ENCODE measurements at places on chromosomes 7 and 10. TPM values are rescaled to one million over a fixed set of nuclear protein-coding genes. Genes with fewer than 3 reads are reported as not detected.

GRCh38 chr10:30188101-30188500 is 128.7 kb upstream of the JCAD start:
- DNase-seq = no peak

DNA sequence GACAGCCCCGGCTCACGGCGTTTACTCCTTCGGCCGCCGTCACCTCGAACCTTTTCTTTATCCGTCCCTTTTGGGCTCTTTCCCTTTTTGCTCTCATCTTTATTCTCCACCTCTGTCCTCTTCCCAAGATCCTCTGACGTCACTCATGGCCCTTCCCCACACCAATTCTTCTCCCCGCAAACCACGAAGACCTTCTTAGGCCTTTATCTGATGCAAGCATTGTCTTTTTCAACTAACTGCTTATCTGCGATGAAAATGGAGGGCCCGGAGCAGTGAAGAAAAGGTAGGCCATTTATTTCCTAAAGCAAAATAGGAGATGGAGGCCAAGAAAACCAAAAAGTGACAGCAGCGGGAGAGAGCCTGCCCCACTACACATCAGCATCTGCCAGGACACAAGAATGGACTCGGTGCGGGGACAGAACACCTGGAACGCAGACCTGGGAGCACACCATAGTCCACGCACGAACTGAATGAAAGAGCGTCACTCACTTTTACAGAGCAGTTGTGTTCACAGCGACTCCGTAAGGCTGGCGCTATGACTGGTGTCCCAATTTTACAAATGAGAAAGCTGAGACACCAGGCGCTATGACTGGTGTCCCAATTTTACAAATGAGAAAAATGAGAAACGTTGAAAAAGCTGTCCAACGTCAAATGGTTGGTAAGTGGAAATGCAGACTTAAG is 45.3 kb downstream of the ZNF777 start:
- DNase-seq = no peak

- DNase-seq = no peak
Observed at GRCh38 chr7:112649560-112649959, 140.6 kb downstream of the TMEM168 start.

- DNase-seq = no peak
Observed at GRCh38 chr7:101527844-101528667, 101.0 kb downstream of the MYL10 start.

DNA sequence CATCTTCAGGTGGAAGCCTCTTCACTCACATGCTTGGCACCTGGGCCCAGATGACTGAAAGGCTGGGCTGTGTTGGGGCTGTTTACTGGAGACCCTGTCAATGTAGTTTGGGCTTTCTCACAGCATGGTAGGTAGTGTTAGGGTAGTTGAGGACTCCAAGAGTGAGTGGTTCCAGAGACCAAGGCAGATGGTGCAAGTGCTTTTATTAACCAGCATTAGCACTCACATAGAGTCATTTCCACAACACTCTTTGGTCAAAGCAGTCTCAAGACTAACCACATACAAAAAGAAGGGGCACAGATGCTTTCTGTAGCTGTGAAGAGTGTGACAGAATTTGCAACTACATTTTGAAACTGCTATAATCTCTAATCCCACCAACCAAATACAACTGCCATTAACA is 135.0 kb downstream of the RTKN2 start:
- DNase-seq = no peak

- DNase-seq = no peak
Observed at GRCh38 chr7:150471886-150472285, 21.5 kb downstream of the GIMAP8 start.

- DNase-seq = no peak
Observed at GRCh38 chr7:55517191-55517633, 55.1 kb downstream of the VOPP1 start.

- no peak for DNase-seq
Observed at GRCh38 chr7:22442187-22442881, 57.7 kb downstream of the STEAP1B start.

DNA sequence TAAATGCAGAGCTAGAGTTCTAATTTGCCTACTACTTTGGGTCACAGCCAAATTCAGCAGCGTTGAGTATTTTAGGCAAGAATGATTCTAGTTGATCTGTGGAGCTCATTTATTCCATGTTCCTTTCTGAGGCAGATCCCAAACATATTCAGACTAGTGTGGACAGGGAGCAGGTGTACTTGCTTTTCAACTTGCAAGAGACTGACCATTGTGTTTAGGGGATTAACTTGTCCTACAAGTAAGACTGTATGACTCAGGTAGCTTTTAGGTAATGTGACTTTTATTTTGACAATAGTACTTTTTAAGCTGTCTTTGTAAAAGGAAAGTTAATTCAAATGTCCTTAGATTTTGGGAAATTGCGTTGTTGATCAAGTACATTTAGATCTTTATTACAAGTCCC is 285.5 kb downstream of the TWIST1 start:
- DNase-seq = no peak

DNA sequence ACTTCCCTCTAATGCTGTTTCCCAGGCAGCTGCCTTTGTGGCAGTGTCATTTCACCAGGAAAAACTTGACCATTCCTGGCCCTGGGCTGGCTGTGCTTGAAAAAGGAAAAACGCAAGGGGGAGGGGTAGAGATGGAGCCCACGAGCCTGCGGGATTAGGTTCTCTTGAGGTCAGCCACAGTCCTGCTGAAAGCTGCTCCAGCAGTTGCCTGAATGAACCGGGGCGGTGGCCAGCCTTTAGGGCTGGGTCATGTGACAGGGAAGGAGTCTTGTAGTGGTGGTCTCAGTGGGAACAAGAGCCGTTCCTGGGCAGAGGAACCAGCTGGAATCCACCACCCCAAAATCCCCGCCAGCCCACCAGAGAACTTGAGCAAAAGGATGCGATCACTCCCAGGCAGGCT is 51.2 kb upstream of the LRRC4 start:
- DNase-seq = no peak

- DNase-seq = no peak
Observed at GRCh38 chr7:26694713-26695112, 169.7 kb downstream of the SKAP2 start.

DNA sequence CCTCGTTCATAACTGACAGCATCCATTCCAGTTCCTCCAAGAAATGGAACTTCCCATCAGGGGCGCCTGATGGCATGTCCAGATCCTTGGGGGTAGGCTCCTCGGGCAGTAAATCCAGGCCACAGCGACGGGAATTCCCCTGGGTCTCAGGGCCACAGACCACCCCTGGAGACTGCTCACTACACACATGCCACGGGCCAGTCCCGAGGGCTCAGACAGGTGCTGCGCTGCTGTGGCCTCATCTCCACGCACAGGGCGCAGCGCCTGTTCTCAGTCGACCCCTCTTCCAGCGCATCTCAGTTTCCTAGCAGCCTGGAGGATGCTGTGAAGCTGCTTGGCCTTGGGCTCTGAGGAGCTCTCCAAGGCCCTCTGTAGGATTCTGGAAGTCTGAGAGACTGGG is 473.5 kb upstream of the FOXK1 start:
- DNase-seq = no peak

DNA sequence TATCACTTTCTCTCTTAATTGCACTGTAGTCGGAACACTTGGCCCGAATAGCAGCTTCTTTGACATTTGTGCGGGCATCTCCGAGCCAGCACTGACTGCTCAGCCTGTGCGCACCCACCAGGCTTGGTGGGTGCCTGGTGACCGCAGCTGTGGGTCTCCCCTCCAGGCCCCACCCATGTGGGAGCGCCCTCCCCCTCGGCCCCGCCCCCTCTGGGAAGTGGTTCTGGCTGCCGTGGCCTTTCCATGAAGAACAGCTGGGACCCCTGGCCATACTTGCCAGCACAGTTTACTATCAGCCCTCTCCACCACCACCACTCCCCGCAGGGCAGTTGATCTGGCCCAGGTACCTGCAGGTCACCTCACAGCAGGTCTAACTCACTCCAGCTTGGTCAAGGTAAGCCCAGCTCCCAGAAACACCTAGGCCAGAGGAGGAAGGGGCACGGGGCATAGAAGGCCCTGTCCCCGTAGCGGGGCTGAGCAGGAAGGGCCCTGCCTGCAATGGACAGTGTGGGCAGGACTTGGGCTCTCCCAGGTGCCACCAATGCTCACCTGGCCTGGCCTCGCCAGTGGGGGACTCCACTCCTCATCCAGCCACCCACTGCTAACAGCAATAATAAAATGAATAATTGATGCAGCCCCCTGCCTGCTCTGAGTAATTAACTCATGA is 5.8 kb downstream of the RASGEF1A start:
- DNase-seq = no peak

DNA sequence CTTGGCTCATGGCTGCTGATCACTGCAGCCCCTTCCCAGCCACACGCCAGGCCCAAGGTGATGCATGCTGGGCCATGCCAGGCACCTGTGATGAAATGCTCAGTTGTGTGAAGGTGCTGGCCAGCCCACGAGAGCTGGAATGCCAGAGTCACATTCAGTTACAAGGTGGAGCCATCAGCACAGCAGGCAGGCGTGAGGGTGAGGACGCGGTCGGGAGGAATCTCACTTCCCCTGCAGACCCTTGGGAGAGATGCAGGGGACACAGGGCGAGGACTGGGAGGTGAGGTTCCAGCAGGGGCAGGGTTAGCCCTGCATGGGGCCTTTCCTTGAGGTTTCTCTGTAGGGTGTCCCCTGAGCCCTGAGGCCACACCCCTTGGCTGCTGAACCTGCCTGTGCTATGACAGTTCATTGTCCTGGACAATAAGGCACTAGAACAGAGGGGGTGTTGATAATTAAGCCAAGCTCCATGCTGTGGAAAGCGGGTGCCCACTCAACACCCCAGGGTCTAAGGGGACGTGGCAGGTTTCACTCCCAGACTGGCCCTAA is 82.4 kb downstream of the ADARB2 start:
- no peak for DNase-seq

GRCh38 chr10:62186999-62187675 is 81.5 kb downstream of the RTKN2 start:
- no peak for DNase-seq

- no peak for DNase-seq
Observed at GRCh38 chr7:875051-875450, 1.3 kb upstream of the GET4 start.

The UCMA gene
- total RNA-seq = not detected

The BCCIP gene
- 40.7 TPM for total RNA-seq

The KMT2C gene
- total RNA-seq = 85.0 TPM

The NCF1 gene
- total RNA-seq = 6.8 TPM

The ARMC3 gene
- 0.52 TPM for total RNA-seq

The CYP3A4 gene
- 9.7 TPM for total RNA-seq

The CALHM2 gene
- 24.8 TPM for total RNA-seq
